ENCODE measurements at places on chromosomes 11 and 22.

DNA sequence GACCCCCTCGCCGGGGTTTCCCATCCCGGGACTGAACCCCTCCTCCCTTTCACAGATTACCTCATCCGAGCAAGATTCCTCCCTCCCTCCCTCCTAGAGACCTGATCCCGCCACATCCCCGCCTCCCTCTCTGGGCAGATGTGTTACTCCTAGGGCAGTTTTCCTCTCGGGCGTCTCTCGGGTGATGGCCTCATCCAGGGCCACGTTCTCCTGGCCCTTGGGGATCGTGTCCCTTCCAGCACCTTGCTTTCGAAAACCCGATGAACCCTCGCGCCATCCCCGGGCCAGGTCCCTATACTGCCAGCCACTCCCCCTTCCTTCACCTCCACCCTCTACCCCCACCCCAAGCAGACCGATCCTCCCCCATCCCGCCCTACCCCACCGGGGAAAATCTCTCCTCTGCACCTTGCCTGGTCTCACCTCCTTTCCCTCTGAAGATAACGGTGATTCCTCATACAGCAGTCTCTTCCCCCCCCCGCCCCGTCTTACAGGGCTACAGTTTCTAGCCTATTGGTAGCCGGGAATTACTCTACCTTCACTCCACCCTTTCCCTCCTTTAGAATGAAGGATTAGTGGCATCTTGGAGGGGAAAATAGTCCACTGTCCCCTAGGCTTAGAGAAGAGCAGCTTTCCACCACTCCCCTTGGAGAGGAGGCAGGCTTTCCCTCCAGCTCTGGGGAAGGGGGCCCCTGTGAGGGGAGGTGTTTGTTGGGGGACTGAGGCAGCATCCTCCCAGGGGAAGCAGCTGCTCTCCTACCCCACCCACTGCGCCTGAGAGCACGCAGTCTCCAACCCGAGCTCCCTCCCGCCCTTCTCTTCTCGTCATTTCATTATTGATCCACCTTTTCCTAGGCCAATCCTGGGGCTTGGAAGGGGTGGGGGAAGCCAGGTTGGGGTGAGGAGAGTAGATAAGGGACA lies 1.2 kb downstream of the KMT2A start:
- peak; percentile 59 for DNase-seq

GRCh38 chr11:30586251-30587144 lies at the start of gene MPPED2:
MPPED2 (minus strand) TSS chr11:30586353; CDS start chr11:30580373, 5,980 bp downstream.
- DNase-seq: peak; percentile 60

- DNase-seq: no peak
Measured at GRCh38 chr11:1966531-1966930, 19.4 kb downstream of the MRPL23 start.

- DNase-seq: no peak
Measured at GRCh38 chr22:19064354-19065054, 57.7 kb downstream of the DGCR2 start.

DNA sequence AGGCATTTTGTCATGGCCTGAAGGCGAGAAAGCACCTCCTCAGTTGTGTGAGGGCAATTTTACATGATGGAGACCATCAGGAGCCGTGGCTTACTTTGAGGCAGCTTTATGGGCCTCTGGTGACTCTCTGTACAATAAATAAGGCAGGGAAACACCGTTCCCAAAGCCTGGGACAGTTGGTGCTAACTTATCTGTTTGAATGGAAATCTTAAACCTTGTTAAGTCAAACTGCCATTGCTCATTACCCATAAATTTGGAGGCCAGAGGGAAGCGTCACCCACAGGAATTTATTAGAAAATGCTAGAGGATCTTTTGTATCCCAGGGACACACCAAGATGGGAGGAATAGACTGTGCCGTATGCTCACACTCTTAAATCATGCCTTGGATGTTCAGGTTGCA lies 1156.9 kb downstream of the BRD1 start:
- DNase-seq: no peak

GRCh38 chr22:28029201-28029948 lies 110.3 kb upstream of the PITPNB start:
- DNase-seq: no peak

DNA sequence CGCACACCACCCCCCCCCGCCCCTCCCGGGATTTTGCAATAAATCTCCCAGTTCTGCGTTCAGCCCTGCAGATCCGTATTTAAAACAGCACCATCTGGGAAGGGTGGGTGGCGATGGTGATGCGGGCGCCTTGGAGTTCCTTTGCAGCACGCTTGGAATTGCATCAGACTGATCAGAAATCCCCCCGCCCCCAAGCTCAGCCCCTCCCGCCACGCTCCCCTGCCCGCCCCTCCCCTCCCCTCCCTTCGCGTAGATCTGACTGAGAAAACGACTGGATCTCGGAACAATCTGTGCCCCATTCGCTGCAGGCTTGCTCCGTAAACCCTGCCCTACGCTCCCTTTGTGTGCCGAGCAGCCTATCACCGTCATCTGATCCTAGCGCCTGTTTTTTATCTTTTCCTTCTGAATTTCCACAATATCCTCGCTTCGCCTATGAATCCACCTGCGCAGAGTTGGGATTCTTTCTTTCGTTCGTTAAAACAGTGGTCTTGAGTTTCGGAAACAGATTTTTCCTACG lies 18.1 kb upstream of the BDNF start:
- no peak for DNase-seq

All from activated naive CD8-positive, alpha-beta T cell treated with anti-CD3 and anti-CD28 coated beads for 36 hours (primary cell).